ENCODE measurements at places on chromosomes 2 and 18. TPM values are rescaled to one million over a fixed set of nuclear protein-coding genes. Genes with fewer than 3 reads are reported as not detected.

Gene VAMP8
- 68.7 TPM for polyA plus RNA-seq

Gene ANO7
- 0.81 TPM for polyA plus RNA-seq

Gene DSC3
- 0.04 TPM for polyA plus RNA-seq

- DNase-seq = peak; percentile 74
These were observed 12.6 kb downstream of the NDUFAF7 start for GRCh38 chr2:37244017-37244416.

- peak; percentile 20 for DNase-seq
These were observed 23.2 kb downstream of the ABCB11 start for GRCh38 chr2:169007941-169008340.

DNA sequence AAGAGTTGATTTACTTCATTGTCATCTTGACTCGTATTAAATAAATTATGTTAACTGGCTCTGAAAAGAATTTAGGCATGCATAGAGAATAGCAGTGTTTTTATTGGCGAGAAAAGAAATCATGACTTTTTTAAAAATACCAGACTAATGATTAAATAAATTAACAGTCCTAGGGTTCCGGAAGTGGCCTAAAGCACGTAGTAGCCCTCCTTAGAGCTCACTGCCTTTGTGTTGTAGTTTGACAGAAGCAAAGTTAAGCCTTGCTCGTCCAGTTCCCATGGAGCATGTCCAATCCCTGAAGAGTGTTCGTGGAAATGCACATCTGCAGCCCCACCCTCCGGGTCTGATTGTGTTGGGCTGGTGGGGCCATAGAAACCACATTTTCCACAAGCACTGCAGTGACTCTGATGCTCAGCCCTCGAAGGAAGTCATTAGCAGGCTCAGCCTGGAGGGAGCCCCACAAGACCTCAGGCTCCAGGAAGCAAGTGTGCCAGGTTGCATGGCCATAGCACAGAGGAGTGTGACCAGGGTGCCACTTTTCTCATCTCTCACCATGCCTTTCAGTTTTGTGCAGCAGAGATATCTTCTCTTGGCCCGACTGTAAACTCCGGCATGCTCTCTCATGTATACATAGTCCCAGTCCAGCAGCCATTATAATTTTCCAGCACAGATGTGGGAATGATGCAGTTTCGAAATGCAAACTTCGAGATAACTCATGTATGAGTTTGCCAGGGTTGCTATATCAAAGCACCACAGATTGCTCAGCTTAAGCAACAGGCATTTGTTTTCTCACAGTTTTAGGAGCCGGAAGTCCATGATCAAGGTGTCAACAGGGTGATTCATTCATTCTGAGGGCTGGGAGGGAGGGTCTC, 188.6 kb upstream of the SH3BP4 start:
- DNase-seq = no peak

DNA sequence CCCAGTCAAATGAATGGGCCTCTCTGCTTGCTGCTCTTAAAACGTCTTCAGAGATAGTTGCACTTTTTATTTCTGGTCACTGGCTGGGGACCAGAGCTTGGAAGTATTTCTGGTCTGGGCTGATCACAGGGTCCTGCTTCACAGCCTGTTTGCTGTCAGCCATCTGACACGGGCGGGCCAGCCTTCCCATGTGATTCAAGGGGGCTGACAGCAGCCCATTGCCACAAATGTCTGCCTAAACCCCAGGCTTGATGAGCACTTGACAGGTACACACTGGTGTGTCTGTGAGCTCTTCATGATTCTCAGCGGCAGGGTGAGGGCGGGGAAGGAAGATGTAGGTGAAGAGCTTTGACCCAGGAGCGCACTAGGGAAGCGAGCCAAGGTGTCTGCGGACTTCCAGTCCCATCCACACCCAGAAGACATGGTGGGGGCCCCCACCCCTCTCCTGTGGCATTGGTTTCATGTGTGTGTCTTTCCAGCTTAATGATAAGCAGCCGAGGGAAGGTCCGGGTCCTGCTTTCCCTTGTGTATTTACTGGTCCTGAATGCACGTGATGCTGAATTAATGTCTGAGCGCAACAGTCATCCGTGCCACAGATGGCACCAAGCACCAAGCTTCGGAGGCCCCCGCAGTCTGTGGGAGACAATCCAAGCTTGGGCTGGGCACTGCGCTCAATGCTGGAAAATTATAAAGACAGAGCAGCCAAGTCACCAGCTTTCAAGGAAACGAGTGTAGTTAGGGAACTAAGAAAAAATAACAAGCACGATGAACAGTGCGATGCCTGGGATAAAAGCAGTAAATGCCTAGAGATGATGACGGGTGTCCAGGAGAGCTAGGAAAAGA, 73.3 kb downstream of the SH3BP4 start:
- peak; percentile 54 for DNase-seq

DNA sequence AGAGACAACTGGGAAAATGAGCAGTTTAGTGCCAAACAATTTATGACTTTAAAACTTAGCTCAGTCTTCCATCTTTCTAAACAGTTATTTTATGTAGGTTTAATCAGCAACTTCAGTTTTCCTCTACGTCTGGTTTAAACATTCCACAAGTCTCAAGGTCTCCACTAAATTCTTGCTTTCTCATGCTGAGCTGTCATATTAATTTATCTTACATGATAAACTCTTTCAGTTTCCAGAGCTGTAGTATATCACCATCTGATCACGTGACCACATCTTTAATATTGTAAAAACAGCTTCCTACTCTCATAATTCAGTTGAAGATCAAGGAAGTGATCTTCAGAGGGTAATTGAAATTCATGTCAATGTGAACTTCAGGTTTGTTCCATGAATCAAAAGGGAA, 158.6 kb downstream of the ZNF804A start:
- no peak for DNase-seq

DNA sequence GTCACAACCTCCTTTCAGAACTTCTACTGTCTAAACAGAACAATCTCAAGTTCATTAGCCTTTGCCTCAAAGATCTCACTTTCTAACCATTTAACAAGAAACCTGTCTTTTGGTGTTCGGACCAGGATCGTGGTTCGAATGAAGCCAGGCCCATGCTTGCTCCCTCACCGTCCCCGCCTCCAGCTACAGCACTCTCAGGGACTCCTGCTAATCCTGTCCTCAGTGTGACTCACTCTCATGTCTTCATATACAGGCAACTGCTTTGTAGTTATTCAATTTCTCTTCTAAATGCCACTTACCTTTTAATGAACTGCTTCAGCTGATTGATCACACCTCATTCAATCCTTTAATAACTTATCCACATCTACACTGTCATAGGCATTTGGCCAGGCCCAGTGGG, 15.8 kb downstream of the SERTAD2 start:
- no peak for DNase-seq

DNA sequence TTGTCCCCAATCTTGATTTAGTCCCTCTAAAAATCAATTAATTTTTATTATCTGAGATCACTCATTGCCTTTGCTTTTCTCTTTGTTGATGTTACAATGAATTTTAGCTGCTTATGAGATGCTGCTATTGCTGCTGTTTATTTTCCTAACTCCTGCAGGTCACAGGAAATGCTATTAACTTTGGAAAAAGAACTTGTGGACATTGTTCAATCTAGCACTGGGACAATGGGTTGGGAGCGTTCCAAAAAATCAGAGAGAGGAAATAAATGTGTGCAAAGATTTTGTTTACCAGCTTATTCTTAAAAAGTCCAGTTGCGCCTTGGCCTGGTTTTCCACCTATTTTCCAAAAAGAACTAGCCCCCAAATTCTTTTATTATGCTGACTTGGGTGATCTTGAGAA, 268.3 kb downstream of the PTH2R start:
- no peak for DNase-seq

GRCh38 chr18:11500153-11501122, 109.0 kb upstream of the SLC35G4 start:
- DNase-seq = peak; percentile 82

- DNase-seq = peak; percentile 65
These were observed 455 bp upstream of the TLK1 start for GRCh38 chr2:171160956-171161740.

- no peak for DNase-seq
These were observed 12.3 kb upstream of the SNED1 start for GRCh38 chr2:240985881-240986786.

GRCh38 chr2:64945973-64946768, 43.0 kb upstream of the SLC1A4 start:
- no peak for DNase-seq

GRCh38 chr2:180653481-180653880, 326.9 kb upstream of the UBE2E3 start:
- no peak for DNase-seq

DNA sequence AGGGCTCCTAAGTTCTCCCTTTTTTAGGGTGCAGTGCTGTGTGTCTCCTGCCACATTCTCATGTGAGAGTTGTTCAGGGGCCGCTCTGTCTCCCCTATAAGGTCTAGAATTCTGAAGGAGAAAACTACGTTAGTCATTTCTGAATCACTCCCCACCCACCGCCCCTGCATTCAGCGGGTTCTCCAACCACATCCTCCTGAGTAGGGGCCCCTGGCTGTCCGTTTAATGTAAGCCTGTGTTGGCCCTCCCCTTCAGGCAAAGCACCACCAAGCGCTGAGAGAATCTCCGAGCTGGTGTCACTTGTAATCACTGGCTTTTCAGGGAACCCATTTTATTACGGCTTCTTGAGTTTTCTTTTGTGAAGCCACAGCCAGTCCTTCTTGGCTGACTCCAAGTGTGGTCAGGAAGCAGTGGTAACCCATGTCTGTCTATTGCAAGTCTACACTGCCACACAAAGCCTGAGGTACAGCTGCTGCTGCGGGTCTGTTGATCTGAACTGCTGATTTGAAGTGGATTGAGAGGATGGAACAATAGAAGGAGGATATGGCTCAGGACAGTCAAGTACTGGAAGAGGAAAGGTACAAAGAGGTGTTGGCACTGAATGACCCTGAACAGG, 16.9 kb downstream of the LCT start:
- DNase-seq = no peak

GRCh38 chr2:10983711-10984110, 72.0 kb downstream of the KCNF1 start:
- DNase-seq = no peak

DNA sequence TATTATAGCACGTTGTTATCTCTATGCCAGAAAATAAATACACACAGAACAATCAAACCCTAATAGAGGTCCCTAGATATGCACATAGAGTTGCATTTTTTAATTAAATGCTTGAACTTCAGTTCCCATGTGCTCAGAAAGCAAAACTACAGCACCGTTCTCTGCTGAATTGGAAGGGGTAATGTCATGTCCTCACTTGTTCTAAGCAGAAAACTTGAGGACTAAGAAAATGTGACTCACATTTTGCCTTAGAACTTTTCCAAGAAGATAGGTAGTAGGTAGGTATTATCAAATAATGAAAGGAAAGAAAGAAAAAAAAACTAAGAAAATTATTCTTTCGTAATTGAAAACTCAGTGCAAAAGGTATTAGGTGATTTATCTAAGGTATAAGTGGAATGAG, 607.3 kb downstream of the ERBB4 start:
- DNase-seq = no peak

DNA sequence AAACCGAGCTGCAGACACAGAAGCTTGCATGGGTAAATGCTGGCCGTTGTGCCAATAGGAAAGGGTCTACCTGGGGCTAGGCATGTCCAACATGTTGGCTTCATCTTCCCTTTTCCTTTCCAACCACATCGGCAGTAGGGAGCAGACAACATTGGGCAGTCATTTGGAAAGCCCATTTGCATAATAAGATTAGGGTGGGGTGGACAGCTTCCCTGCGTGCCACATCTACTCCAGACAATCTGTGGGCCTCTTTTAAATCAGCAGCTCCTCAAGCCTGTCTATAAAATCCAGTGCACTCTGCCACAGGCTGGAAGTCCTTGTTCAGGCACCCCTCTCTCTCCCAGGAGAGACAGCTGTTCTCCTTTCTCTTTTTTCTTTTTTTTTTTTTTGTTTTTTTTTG, 203.6 kb upstream of the KYNU start:
- DNase-seq = no peak

DNA sequence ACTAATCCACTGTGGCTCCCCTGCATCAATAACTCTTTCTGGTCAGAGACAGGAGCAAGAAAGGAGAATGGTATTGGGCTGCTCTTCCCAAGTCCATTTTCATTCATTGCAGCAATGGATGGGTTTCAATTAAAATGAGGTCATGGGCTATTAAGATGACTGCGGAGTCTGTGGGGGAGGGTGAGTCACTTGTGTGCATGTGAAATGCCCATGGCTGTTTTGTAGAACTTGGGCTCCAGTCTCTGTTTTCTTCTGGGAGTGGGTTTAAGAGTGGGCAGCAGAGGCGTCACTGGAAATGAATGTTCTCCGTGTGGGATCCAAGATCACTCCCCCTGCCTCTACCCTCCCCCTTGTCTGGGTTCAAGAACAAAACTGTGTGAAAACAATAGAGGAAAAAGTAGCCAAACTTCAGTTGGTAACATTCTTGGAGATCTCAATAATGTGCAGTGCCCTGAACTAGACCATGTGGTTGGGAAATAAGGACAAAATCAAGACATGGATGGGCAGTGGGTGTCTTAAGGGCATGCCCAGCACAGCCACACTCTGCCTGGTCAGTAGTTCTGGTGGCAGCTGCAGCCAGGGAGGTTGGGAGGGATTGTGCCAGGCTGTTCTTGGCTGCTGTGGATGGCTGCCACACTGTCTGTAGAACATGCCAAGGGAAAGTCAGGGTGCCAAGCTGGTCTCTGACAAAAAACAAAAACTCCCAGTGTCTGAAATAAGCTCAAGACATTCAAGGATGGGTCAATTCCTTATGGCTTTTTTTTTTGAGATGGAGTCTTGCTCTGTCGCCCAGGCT, 68.2 kb upstream of the CXCR4 start:
- no peak for DNase-seq

- no peak for DNase-seq
These were observed 33.0 kb upstream of the IER3IP1 start for GRCh38 chr18:47209171-47209570.

DNA sequence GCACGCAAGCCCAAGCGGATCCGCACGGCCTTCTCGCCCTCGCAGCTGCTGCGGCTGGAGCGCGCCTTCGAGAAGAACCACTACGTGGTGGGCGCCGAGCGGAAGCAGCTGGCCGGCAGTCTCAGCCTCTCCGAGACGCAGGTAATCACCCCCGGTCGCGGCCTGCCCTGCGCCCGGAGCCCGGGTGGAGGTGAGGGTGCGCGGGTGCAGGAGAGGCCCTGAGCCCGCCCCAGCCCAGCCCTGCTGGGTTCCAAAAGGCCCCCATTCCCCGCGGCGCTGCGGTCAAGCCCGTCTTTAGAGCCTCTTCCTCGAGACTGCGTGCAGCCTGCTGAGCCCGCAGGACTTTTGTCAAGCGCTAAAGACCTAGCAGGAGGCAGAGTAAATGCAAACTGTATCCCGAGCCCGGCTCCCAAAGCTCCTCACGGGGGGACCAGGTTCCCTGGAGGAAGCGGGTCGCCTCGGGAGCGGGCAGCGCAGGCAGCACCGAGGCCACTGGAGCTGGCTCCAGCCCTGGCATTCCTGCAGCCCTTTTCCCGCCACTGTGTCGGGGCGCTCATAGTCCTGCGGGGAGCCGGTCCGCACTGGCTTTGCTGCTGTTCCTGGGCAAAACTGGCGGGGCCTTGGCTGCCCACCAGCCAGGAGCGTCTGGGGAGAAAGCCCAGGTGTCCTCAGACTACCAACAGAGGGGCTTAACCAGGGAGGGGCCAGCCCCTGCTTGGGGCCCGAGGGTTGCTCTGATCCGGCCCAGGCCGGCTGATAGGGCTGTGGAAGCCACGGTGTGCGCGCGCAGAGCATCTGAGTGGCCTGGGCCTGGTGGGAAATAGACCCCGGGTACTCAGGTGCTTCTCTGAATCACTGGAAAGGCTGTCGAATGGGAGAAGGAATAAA, 7.3 kb downstream of the EMX1 start:
- no peak for DNase-seq

- DNase-seq = no peak
These were observed 84.5 kb downstream of the RAPH1 start for GRCh38 chr2:203450561-203450960.

GRCh38 chr2:109216332-109216731, 87.3 kb downstream of the SH3RF3 start:
- no peak for DNase-seq

- DNase-seq = no peak
These were observed 308.2 kb downstream of the EN1 start for GRCh38 chr2:118539290-118539689.
